Naive thymus-derived CD4-positive, alpha-beta T cell (primary cell): ENCODE measurements at places on chromosomes 6 and 20. TPM values are rescaled to one million over a fixed set of nuclear protein-coding genes. Genes with fewer than 3 reads are reported as not detected.

The BPI gene
- 2.4 TPM for total RNA-seq

- H3K27ac ChIP-seq, result no peak overlapping the region
- no peak overlapping the region for H3K4me3 ChIP-seq
- no peaks in the 10 kb centered on the region for H3K27me3 ChIP-seq
- no peaks in the 10 kb centered on the region for H3K36me3 ChIP-seq
- H3K4me1 ChIP-seq, result no peaks in the 10 kb centered on the region
Measured at GRCh38 chr6:88374553-88374952, 208.4 kb upstream of the CNR1 start.

GRCh38 chr6:152983637-152984512, 1.0 kb upstream of the FBXO5 start:
- H3K36me3 ChIP-seq, result peaks cover 4% of the 10 kb centered on the region
- DNase-seq, result no peak
- no peaks in the 10 kb centered on the region for H3K27me3 ChIP-seq
- H3K4me1 ChIP-seq, result peaks cover 20% of the 10 kb centered on the region
- peak overlapping the region; percentile 89 for H3K27ac ChIP-seq
- H3K4me3 ChIP-seq, result peak overlapping the region; percentile 94

GRCh38 chr6:84282550-84282949, 55.1 kb upstream of the CEP162 start:
- H3K36me3 ChIP-seq, result no peaks in the 10 kb centered on the region
- DNase-seq, result no peak
- no peaks in the 10 kb centered on the region for H3K27me3 ChIP-seq

GRCh38 chr6:112085286-112086065, 1.8 kb downstream of the TUBE1 start:
- DNase-seq, result no peak
- H3K4me1 ChIP-seq, result no peaks in the 10 kb centered on the region
- no peak overlapping the region for H3K4me3 ChIP-seq
- H3K27me3 ChIP-seq, result no peaks in the 10 kb centered on the region
- no peak overlapping the region for H3K27ac ChIP-seq
- no peaks in the 10 kb centered on the region for H3K36me3 ChIP-seq

The TSHZ2 gene
- total RNA-seq, result 59.2 TPM

DNA sequence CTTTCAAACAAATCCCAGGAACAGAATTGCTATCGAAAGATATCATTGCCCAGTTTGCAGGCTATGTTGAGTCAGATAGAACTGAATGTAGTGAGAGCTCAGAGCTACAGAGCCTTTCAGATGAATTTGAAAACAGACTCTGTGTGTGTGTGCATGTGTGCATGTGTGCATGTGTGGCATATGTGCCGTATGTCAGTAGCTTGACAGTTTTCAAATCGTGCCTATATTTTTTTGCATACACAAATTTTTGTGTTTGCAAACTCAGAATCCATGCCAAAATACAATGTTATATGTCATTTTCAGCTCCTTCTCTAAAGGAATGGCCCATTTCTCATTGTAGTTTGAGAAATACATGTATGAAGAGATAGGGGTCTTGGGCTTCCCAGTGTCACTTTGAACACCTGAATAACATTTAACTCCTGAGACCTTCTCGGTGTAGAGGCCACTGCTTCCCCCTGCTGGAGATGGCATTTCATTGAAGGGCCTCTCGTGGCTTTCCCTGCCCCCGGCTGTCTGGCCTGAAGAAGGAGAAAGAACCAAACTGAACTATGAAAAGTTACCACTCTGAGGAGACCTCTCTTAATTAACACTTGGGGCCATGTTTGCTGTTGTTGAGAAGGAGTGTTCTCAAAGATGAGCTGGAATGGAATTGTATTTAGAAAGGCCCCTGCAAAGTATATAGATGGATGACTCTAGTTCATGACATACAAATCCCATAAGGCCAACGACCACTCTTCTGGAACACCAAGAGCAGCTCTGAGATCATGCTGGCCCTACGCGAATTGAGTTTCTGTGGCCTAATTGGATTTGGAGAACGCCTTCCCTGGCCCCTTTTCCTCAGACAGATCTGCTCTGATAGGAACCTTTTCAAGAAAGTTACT, 58.7 kb downstream of the VAPB start:
- H3K36me3 ChIP-seq, result peaks cover 34% of the 10 kb centered on the region
- no peaks in the 10 kb centered on the region for H3K27me3 ChIP-seq
- H3K4me1 ChIP-seq, result no peaks in the 10 kb centered on the region
- DNase-seq, result peak; percentile 53
- H3K27ac ChIP-seq, result no peak overlapping the region

The PSMB9 gene
- 452 and 465 TPM in 2 replicates for total RNA-seq

DNA sequence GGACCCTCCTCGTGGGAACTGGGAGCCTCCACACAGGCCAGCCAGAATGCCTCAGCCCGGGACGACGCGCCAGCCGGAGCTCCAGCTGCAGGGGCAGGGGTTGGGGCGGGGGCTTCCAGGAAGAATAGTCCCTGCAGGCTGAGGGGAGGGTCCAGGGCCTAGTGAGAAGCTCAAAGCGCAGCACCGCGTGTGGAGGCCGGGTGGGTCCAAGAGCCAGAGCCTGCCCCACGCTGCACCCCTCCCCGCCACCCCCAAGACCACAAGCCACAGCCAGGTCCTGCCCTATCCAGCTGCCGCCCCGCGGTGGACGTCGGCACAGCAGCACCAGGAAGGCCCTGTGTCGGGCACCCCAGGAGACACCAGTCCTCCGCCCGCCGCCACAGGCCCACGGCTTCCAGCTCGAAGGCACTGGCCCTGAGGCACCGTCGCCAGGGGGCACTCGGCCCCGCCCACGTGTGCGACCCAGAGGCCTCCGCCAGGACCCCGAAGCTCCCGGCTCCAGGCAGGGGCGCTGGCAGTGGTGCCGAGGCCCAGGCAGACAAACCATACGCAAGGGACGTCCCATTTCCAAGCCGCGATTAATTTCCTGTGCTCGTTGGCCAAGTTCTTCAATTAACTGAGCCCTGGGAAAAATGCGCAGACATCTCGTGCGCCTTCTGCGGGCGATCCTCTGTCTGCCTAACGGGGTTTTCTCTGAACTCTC, 19.5 kb downstream of the KCNQ2 start:
- H3K4me1 ChIP-seq, result no peaks in the 10 kb centered on the region
- no peak for DNase-seq
- H3K36me3 ChIP-seq, result no peaks in the 10 kb centered on the region
- no peak overlapping the region for H3K27ac ChIP-seq
- no peaks in the 10 kb centered on the region for H3K27me3 ChIP-seq

- DNase-seq, result no peak
- H3K27me3 ChIP-seq, result no peaks in the 10 kb centered on the region
- H3K27ac ChIP-seq, result no peak overlapping the region
- no peaks in the 10 kb centered on the region for H3K36me3 ChIP-seq
Measured at GRCh38 chr6:34447910-34448309, 18.0 kb upstream of the PACSIN1 start.

DNA sequence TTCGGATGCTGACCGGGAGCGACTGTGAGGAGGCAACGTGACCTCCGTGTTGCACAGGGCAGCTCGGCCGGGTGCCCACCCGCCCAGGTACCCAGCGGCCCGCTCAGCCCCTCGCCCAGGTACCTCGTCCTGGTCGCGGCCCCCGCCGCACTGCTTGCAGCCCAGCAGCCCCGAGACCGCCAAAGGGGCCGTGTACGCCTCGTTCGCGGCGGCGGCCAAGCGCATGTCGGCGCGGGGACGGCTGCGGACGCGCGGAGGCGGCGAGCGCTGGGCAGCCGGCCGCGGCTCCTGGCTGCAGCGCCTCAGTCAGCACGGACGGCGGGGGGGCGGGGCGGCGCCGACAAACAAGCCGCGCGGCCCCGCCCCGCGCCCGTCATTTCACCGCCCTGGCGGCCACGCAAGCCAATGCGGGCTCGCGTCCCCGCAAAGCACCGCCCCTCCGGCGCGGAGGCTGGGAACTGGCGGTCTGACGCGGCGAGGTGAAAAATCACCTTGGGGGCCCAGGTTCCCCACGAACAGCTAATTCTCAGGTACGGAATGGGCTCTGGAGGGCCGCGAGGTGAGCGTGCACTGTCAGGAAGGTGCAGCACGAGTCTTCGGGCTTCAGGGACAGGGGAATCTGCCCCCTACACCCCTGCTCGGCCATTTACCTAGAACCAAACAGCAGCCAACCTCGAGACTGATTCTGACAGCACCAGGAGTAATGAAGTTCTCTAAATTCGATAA, 85.2 kb downstream of the SESN1 start:
- peaks cover 40% of the 10 kb centered on the region for H3K4me1 ChIP-seq
- H3K27me3 ChIP-seq, result no peaks in the 10 kb centered on the region
- peak overlapping the region; percentile 84 for H3K4me3 ChIP-seq
- H3K36me3 ChIP-seq, result no peaks in the 10 kb centered on the region
- peak overlapping the region; percentile 99 for H3K27ac ChIP-seq

The KIF16B gene
- total RNA-seq, result 11.0 TPM

DNA sequence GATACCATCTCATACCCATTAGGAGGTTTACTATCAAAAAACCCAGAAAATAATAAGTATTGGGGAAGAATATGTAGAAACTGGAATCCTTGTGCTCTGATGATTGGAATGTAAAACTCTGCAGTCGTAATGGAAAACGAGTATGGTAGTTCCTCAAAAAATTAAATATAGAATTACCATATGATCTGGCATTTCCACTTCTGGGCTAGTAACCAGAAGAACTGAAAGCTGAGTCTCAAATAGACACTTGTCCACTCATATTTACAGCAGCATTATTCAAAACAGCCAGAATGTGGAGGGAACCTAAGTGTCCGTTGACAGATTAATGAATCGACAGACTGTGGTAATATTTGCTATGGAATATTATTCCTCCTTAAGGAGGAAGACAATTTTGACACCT, 44.3 kb downstream of the FOXC1 start:
- no peaks in the 10 kb centered on the region for H3K27me3 ChIP-seq
- no peaks in the 10 kb centered on the region for H3K4me1 ChIP-seq
- H3K36me3 ChIP-seq, result no peaks in the 10 kb centered on the region
- H3K4me3 ChIP-seq, result no peak overlapping the region

DNA sequence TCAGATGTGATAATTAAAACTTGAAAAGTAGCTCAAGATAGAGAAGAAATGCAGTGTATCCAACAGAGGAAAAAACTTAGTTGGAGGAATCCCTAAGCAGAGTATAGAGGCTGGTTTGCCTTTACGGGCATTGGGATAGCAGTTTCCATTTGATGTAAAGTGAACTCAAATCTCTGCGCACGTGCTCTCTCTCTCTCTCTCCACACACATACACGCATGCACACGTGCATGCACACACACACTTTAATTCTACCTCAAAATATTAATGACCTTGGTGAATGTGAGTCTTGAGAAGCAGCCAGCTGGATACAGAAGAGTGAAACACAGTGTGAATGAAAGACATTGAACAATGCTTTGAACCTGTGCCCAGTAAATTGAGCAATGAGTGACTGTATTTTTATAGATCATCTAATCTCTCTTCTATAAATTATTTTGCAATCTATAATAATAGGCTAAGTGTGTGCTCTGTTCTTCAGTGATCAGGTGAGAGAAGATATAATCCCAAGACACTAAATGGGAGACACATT, 247.7 kb upstream of the FAM83B start:
- no peaks in the 10 kb centered on the region for H3K27me3 ChIP-seq
- H3K36me3 ChIP-seq, result no peaks in the 10 kb centered on the region
- H3K27ac ChIP-seq, result no peak overlapping the region
- no peak for DNase-seq
- no peaks in the 10 kb centered on the region for H3K4me1 ChIP-seq

DNA sequence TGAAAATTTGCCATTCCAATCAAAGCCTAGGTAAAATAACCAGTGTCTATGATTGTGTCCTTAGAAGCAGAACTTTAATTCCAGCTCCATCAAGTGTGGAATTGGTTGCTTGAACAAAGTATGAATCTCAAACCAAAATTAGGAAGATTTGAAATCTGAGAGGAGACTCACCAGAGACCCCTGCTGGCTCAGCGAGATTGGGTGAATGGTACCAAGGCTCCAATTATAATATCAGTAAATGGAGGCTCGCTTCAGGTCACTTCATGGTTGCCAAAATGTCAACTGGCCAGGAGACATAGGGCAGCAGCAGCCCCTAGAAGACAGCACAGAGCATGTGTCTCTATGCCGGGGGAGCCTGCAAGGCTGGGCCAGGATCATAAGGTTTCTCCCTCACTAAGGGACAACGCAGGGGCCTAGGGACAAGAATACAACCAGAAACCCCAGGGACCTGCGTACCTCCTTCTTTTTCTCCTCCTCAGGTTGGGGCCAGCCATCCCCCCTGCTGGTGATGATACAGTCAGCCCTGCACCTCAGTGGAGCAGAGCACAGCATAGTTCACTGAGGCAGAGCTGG, 14.0 kb downstream of the RBL1 start:
- H3K27me3 ChIP-seq, result no peaks in the 10 kb centered on the region
- no peak overlapping the region for H3K27ac ChIP-seq
- H3K4me1 ChIP-seq, result peaks cover 12% of the 10 kb centered on the region
- no peak overlapping the region for H3K4me3 ChIP-seq
- H3K36me3 ChIP-seq, result peaks cover 11% of the 10 kb centered on the region
